ENCODE measurements at places on chromosomes 7 and 10.

GRCh38 chr10:65110009-65110408, 1588.8 kb downstream of the REEP3 start:
- DNase-seq: no peak

DNA sequence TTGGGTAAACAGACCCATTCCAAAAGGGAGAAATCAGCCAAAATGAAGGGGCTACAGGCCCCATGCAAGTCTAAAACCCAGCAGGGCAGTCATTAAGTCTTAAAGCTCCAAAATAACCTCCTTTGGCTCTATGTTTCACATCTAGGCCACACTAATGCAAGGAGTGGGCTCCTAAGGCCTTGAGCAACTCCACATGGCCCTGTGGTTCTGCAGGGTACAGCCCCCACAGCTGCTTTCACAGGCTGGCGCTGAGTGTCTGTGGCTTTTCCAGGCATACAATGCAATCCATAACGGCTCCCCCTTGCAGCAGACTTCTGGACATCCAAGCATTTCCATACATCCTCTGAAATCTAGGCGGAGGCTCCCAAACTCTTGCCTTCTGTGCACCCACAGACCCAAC, 9.0 kb downstream of the TMEM243 start:
- DNase-seq: no peak

DNA sequence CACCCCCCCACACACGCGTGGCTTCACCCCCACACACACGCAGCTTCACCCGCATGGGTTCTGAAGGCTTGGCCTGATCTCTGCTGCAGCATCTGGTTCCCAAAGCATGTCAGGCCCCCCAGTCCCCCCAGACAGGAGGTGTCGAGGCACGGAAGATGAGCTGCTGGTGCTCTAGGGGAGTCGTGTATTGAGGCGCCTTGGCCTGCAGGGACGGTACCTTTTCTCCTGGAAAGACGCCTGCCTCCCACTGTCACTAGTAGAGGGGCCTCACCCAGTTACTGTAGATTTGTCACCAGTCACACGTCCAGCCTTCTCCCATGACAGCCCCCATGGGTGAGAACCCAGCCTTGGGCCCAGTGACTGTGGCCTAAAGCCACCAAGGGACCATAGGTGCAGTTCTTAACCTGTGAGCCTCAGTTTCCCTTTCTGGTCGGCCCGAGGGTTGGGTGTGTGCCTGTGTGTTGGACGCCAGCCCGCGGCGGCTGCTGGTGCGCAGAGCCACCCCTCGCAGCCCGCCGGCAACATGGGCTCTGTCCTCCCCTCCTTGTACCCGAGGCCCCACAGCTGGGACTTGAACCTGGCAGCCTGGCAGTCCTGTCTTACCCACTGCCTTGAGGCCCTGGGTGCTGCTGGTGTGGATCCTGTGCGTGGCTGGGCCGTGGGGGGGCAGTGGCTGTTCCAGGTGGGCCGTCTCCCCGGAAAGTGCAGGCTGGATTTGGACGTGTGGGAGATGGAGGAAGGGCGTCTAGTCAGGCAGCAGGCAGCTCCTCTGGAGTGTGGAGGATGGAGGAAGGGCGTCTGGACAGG, 81.7 kb downstream of the NKX6-2 start:
- no peak for DNase-seq

DNA sequence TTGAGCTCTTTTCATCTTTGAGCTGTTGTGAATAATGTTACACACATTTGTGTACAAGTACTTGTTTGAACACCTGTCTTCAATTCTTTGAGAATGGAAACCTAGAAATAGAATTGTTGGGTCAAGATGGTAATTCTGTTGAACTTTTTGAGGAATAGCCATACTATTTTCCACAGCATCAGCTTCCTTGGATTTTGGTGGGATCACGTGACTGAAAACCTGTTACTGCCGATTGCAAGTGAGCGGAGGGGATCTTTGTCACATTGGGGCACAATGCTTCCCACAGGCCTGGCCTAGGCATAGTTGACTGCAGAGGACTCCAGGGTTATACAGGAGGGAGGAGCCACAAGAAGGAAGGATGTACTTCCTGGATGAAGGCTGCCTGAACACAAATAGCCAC, 21.3 kb upstream of the CACUL1 start:
- DNase-seq: no peak

DNA sequence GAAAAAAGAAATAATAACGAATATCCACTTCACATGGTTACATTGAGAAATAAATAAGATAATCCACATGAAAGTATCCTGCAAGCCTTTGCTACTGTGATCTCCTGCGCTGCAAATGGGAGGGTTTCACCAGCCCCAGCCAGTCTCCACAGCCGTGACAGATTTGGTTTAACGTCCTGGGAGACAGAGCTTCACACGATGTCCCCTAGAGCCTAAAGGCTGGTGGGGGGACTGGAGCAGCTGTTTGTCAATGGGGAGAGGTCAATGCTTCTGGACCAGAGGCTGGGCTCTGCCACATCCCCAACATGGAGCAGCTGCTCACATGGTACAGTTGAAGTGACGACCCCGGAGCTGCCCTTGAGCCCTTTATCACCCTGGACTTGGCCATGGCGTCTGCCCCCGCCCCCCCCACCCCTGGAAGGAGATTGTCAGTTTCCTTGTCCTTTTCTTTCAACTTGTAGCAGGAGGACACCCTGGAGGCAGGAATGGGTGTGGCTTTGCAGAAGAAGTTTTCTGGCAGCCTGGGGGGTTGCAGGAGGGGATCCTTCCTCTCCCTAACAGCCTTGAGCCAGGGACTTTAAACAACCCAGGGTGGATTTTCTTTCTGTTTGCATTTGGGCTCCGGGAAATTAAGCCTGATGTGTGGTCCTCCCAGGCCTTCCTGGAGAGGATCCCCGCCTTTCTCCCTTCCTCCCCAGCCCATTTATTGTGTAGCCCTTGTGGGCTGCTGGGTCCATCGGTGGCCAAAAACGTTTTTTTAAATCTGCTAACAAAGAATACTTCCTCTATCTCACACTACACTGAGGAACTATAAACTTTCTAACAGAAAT, 37.0 kb upstream of the MXI1 start:
- no peak for DNase-seq

- DNase-seq: no peak
Observed at GRCh38 chr7:45657890-45658715, 83.9 kb downstream of the ADCY1 start.

- DNase-seq: no peak
Observed at GRCh38 chr10:129305046-129305445, 162.0 kb upstream of the MGMT start.

DNA sequence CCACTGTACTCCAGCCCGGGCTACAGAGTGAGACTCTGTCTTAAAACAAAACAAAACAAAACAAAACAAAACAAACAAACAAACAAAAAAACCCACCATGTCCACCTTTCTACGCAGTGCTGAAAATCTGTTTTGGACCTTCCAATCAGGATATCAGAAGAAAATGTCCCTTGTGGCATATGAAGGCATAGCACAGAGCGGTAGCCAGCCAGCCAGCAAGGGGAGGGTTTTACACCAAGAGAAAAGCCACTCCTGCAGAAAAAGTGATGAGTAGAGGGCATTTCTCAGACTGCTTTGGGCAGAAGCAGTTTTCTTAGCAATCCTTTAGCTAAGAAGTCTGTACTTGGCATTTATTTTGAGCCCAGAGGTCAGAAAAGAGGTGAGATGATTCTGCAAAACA, 612.2 kb downstream of the TYW1 start:
- no peak for DNase-seq

DNA sequence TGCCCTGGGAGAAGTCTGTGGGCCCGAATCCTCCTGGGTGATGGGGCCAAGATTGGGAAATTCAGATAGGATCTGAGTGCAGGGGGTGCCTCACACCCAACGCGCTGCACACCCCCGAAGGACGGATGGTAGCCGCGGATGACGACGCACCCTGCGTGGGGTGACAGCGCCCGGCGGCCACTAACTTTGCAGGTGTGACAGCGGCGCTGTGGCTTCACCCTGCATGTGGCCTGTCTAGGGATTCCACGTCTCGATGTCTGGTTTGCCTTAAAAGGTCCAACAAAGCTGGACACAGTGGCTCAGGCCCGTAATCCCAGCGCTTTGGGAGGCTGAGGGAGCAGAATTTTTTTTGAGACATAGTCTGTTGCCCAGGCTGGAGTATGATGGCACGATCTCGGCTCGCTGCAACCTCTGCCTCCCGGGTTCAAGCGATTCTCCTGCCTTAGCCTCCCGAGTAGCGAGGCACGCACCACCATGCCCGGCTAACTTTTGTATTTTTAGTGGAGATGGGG, 18.6 kb downstream of the ADAP1 start:
- no peak for DNase-seq

- no peak for DNase-seq
Observed at GRCh38 chr7:138317044-138317596, 142.9 kb upstream of the TRIM24 start.

- DNase-seq: peak; percentile 45
Observed at GRCh38 chr10:60434418-60435046, 44.9 kb upstream of the ANK3 start.

GRCh38 chr7:148437043-148437442, 153.5 kb upstream of the C7orf33 start:
- no peak for DNase-seq

DNA sequence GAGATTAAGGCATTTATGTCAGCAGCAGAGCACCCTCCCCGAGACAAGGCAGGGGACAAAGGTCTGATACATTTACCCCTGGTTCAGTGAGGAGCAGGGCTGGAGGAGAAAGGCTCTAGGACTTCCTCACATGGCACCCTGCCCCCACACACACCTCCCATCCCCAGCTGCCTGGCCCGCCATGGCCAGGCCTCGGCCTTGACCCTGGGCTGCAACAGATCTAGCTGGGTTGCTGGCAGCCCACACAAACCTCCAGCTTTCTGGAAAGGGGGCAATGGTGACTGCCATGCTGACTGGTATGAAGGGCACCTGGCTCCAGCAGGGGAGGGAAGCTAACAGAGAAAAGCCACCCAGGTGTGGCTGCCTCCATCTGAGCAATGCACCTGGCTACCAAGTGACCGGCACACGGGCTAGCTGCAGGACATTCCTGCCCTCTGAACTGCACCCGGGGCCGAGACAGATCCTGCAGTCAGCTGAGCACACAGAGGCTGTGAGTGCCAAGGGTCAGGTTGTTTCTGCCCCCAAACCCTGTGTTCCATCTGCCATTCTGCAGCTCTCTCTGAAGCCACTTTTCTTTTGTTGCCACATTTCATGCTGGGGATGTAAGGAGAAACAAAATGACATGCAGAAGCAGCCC, 85.8 kb upstream of the LRRC18 start:
- DNase-seq: no peak

GRCh38 chr10:22557321-22557720, 157.1 kb downstream of the PIP4K2A start:
- DNase-seq: no peak

DNA sequence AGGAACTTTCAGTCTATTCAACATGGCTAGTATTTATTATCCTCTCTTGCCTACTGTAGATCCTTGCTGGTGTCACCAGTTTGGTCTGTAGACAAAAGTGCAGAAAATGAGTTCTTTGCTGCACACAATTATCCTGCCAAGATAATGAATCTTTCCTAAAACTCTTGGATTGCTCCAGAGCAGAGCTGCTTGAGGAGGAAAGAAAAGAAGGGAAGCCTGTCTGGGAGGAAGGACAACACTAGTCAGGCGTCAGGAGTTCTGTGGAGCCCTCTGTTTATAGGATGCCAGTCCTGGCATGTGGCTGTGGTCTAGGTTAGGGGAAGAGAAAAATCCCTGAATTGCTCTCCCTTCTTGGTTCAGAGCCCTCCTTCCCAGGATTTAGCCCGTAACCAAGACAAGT, 430.0 kb upstream of the GALNT17 start:
- DNase-seq: no peak
